ENCODE measurements at places on chromosomes 7 and 10. TPM values are rescaled to one million over a fixed set of nuclear protein-coding genes. Genes with fewer than 3 reads are reported as not detected.

DNA sequence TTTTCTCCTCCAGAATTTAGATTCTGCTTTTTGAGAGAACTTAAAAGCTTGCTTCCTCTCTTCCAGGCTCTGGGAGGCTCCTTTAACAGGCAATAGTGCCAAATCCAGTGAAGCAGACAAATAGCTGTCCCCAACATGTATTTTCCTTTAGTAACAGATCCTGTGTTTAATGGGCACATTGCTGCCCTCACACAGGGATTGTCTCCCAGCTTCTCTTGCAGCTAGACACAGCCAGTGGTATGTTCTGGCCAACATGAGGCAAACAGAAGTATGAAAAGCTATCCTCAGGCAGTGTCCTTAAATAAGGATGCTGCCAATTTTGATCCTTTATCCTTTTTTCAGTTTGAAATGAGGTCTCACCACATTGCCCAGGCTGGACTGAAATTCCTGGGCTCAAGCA lies 38.2 kb downstream of the MALSU1 start:
- DNase-seq: no peak
- no peak overlapping the region for H3K4me3 ChIP-seq
- no peak overlapping the region for H3K27ac ChIP-seq
- H3K27me3 ChIP-seq: no peaks in the 10 kb centered on the region
- H3K4me1 ChIP-seq: peaks cover 5% of the 10 kb centered on the region

DNA sequence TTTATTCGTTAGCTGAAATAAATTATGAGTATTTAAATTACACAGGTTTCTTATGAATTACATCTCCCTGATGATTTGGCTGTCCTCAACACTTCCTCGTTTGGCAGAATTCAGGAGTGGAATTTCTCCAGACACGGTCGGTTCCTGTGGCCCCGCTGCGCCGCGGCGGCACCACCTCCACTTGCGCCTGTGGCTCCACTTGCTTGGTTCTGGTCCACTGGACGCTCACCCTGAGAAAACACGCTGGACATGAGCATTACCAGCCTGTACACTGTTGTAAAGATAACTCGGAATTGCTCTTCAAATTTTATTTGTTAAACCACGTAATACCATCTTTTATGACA lies 85.3 kb downstream of the ZNF33B start:
- H3K4me3 ChIP-seq: peak overlapping the region; percentile 86
- H3K27ac ChIP-seq: no peak overlapping the region
- H3K27me3 ChIP-seq: no peaks in the 10 kb centered on the region
- H3K4me1 ChIP-seq: peaks cover 23% of the 10 kb centered on the region
- no peak for DNase-seq

DNA sequence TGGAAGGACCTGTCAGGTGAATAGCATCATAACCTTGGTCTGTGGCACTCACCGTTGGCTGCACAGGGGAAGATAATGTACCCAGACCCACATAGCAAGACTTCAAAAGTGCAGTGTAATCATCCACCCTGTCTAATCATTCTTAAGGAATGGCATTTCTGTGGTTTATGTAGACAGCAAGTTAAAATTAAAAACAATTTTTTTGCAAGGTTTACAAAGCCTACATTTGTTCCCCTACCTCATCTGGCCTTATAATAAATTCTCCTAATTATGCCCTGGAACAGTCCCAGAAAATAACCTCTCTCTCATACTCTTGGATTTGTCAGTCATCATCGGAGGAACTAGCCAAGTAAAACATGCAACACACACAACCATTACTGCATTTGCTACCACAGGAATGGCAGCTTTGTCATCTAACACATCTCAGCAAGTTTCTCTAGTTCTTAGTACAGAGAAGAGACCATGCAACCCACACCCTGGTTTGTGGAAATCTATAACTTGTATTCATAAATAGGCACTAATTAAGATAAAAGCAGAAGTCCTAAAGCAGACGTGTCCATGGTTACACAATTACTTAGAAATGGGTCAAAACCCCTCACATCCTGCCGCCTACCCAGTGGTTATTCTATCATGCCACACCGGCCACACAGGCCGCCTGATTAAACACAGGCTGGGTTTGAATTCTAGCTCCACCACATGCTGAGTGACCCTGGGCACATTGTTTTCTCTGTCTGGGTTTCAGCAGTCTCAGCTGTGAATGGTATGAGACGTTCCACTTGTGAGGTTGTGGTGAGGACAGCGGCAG lies 19.1 kb downstream of the ABLIM1 start:
- no peaks in the 10 kb centered on the region for H3K36me3 ChIP-seq
- no peak overlapping the region for H3K4me3 ChIP-seq
- no peak overlapping the region for H3K27ac ChIP-seq
- peaks cover 5% of the 10 kb centered on the region for H3K4me1 ChIP-seq
- H3K27me3 ChIP-seq: no peaks in the 10 kb centered on the region

- DNase-seq: no peak
- H3K27me3 ChIP-seq: peaks cover 58% of the 10 kb centered on the region
- peak overlapping the region; percentile 40 for H3K4me3 ChIP-seq
- no peak overlapping the region for H3K27ac ChIP-seq
- H3K36me3 ChIP-seq: no peaks in the 10 kb centered on the region
- H3K4me1 ChIP-seq: peaks cover 18% of the 10 kb centered on the region
Observed at GRCh38 chr7:101172854-101173751, 7.0 kb downstream of the NAT16 start.

GRCh38 chr7:67463983-67464382 lies 467.4 kb downstream of the TYW1 start:
- H3K27ac ChIP-seq: no peak overlapping the region
- no peaks in the 10 kb centered on the region for H3K27me3 ChIP-seq
- H3K4me1 ChIP-seq: peaks cover 4% of the 10 kb centered on the region
- no peak for DNase-seq
- no peaks in the 10 kb centered on the region for H3K36me3 ChIP-seq
- no peak overlapping the region for H3K4me3 ChIP-seq

GRCh38 chr10:72720814-72721660 lies 29.1 kb downstream of the MCU start:
- DNase-seq: no peak
- H3K4me1 ChIP-seq: peaks cover 16% of the 10 kb centered on the region
- H3K4me3 ChIP-seq: no peak overlapping the region
- H3K36me3 ChIP-seq: no peaks in the 10 kb centered on the region

DNA sequence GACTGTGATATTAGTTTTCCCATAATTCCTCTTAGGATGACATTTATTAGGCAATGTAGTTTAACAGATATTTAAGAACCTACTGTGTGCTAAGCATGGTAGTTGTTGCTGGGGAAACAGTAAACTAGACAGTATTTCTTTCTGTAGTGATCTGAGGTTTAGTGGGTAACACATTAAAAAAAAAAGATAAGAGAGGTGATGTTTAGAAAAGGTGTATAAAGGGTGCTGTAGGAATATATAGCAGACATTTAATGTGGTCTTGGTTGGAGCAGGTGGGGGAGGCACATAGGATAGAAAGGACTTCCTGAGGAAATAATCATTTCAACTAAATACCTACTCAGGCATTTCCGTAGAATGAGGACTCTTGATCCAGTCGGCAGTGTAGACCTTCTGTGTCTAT lies 11.9 kb downstream of the KIF11 start:
- no peaks in the 10 kb centered on the region for H3K36me3 ChIP-seq
- H3K27me3 ChIP-seq: no peaks in the 10 kb centered on the region
- no peak overlapping the region for H3K4me3 ChIP-seq
- no peak for DNase-seq
- H3K27ac ChIP-seq: no peak overlapping the region

- H3K36me3 ChIP-seq: no peaks in the 10 kb centered on the region
- H3K27me3 ChIP-seq: no peaks in the 10 kb centered on the region
- H3K4me1 ChIP-seq: no peaks in the 10 kb centered on the region
- no peak for DNase-seq
Observed at GRCh38 chr10:8311526-8312070, 257.1 kb downstream of the GATA3 start.

GRCh38 chr10:128062331-128062880 lies 63.8 kb downstream of the MKI67 start:
- H3K27ac ChIP-seq: peak overlapping the region; percentile 68
- H3K4me1 ChIP-seq: peaks cover 53% of the 10 kb centered on the region
- DNase-seq: no peak
- H3K36me3 ChIP-seq: no peaks in the 10 kb centered on the region
- H3K27me3 ChIP-seq: no peaks in the 10 kb centered on the region
- no peak overlapping the region for H3K4me3 ChIP-seq

- no peaks in the 10 kb centered on the region for H3K36me3 ChIP-seq
- H3K4me1 ChIP-seq: peaks cover 24% of the 10 kb centered on the region
- no peaks in the 10 kb centered on the region for H3K27me3 ChIP-seq
- no peak overlapping the region for H3K27ac ChIP-seq
Observed at GRCh38 chr10:17022896-17023295, 106.7 kb downstream of the CUBN start.

- no peak for DNase-seq
- H3K4me3 ChIP-seq: no peak overlapping the region
- peaks cover 11% of the 10 kb centered on the region for H3K27me3 ChIP-seq
- no peak overlapping the region for H3K27ac ChIP-seq
Observed at GRCh38 chr10:70280099-70280498, 3.7 kb downstream of the NPFFR1 start.

DNA sequence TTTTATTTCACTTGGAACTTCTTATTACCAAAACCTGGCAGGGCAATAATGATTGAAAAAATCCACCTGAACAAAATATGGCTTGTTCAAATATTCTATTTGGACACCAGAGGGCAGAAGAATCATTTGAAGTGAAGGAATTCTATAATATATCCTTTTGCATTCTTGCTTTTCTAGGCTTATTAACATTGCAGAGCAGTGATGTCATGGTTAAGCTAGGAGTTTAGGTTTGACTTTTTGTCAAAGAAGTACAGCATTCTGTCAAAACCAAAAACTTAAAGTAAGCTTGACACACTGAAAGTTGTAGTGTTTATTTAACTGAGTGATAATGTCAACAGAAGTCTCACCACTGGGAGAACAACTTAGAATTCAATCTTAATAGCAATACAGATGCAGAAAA lies 156.0 kb downstream of the SEMA3D start:
- no peaks in the 10 kb centered on the region for H3K27me3 ChIP-seq
- peaks cover 4% of the 10 kb centered on the region for H3K4me1 ChIP-seq
- H3K27ac ChIP-seq: no peak overlapping the region
- H3K36me3 ChIP-seq: no peaks in the 10 kb centered on the region

DNA sequence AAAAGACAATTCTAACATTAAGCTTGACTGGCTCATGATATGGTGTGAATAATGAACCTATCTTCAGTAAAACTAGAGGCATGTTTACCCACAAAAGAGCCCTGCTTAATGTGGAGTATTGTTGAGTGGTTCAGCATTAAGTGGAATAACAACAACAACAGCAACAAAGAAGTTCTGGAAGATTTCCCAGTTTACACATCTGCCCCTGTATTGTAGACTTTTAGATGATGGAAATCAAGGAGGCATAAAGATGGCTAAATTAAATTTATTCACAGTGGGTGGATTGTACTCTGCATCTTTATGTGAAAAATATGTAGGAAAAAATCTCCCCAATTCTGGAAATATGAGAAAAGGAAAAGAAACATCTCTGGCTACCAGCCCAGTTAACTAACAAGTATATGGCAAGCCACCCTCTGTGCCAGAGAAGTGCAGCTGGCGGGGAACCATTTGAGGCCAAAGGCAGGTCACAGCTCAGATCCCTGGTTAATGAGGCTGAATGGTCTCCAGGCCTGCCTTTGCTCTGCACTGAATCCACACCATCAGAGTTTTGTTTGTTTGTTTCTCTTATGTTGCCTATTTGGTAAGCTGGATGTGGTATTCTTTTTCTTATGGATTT lies 186.0 kb downstream of the SEMA3D start:
- no peak overlapping the region for H3K27ac ChIP-seq
- H3K4me1 ChIP-seq: no peaks in the 10 kb centered on the region
- no peak for DNase-seq
- H3K27me3 ChIP-seq: no peaks in the 10 kb centered on the region
- no peak overlapping the region for H3K4me3 ChIP-seq
- no peaks in the 10 kb centered on the region for H3K36me3 ChIP-seq

DNA sequence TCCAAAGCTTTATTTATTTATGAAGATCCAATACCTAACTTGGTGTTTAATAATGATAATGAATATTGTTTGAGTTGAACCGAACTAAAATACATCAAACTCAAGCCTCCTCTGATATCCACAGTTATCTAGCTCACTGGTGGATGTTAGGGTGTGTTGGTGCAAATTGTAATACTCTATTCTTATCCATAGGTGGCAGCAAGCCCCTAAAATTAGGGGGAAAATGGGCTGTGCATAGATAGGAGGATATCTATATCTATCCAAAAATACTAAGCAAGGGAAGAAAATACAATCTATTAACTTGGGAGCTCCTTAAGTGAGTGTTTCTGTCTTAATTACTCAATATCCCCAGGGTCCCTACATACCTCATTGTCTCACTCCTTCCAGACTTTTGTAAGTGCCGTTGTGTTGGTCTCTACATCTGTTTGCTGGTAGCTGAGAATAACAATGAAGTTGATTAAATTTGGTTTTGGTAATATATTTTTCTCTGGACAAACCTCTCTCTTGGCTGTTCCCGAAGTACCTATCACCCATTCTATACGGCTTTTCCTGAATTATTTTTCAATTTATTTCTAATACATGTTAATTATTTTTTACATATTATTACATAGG lies 55.0 kb upstream of the VWDE start:
- no peak for DNase-seq
- no peaks in the 10 kb centered on the region for H3K27me3 ChIP-seq
- H3K36me3 ChIP-seq: no peaks in the 10 kb centered on the region
- H3K4me1 ChIP-seq: no peaks in the 10 kb centered on the region
- no peak overlapping the region for H3K4me3 ChIP-seq
- no peak overlapping the region for H3K27ac ChIP-seq

DNA sequence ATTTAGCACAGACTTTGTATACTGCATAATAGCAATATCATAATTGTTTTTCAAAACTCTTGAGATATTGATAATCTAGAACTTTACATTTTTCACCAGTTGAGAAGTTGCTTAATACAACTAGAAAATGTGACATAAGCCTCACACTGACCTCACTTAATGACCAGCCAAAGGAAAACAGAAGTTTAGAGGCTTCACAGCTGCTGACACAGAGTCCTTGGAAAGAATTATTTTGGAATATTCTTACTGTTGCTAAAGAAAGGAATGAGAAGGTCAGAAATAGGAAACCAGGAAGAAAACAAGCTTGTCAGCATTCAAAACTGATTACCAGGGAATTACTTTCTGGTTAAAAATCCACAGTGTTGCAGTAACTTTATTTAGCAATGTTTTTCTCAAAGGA lies 35.5 kb upstream of the WASL start:
- H3K27me3 ChIP-seq: no peaks in the 10 kb centered on the region
- no peak for DNase-seq
- no peaks in the 10 kb centered on the region for H3K36me3 ChIP-seq
- no peak overlapping the region for H3K4me3 ChIP-seq

DNA sequence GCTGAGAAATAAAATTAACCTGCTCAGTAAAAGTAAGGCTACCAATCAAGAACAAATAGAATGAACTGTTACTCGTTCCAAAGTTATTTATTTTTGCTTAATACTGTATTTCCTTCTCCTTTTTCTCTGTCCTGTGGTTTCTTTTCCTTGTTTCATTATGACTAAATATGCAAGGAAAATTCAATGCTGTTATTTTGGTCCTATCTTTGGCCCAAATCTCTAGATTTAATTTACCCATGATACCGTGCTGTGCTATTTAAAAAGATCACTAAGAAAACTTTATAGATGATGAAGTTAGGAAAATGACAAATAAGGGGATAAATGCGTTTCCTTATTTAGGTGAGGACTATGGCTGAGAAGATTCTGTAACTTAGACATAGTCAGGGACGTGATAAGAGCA lies 45.3 kb upstream of the FAM133B start:
- H3K4me3 ChIP-seq: peak overlapping the region; percentile 32
- H3K27ac ChIP-seq: peak overlapping the region; percentile 3
- H3K36me3 ChIP-seq: no peaks in the 10 kb centered on the region
- peaks cover 44% of the 10 kb centered on the region for H3K4me1 ChIP-seq

HIP1 gene
- 48.2 TPM for total RNA-seq

ZNF138 gene
- 7.7 TPM for total RNA-seq

OR9A2 gene
- not detected for total RNA-seq

COL28A1 gene
- total RNA-seq: 3.0 TPM

EPHB6 gene
- total RNA-seq: 25.3 TPM

NEUROG3 gene
- 2.8 TPM for total RNA-seq

BLNK gene
- 6.9 TPM for total RNA-seq

LOXL4 gene
- 15.4 TPM for total RNA-seq

FFAR4 gene
- not detected for total RNA-seq

CDC14C gene
- not detected for total RNA-seq

All from thoracic aorta (tissue), 2 donors.